NCI-H1105 treated with DMSO at 0.1 percent for 48 hours (cell line): ENCODE measurements at places on chromosomes 5 and 9.

GRCh38 chr9:84818791-84819190 is 149.3 kb downstream of the NTRK2 start:
- no peak for DNase-seq

DNA sequence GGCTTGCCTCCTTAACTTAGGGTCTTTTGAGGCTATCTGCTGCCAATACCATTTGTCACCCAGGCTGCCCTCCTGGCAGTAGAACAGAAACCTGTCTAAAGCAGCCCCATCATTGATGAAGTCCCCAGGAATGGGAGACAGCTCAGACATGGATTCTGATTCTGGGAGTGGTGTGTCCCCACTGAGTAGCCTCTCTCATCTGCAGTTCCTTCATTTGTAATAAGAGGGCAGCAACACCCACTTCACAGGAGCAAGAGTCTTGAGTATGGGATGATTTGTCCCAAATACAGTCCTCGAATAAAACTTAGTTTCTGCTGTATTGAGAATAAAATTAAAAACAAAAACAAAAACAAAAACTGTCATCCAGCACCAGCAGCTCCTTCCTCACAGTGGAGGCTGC is 167.6 kb downstream of the ASTN2 start:
- DNase-seq = peak; percentile 13

- no peak for DNase-seq
Observed at GRCh38 chr5:110094548-110094947, 404.8 kb downstream of the MAN2A1 start.

GRCh38 chr5:159414021-159414420 is 83.7 kb upstream of the IL12B start:
- no peak for DNase-seq

DNA sequence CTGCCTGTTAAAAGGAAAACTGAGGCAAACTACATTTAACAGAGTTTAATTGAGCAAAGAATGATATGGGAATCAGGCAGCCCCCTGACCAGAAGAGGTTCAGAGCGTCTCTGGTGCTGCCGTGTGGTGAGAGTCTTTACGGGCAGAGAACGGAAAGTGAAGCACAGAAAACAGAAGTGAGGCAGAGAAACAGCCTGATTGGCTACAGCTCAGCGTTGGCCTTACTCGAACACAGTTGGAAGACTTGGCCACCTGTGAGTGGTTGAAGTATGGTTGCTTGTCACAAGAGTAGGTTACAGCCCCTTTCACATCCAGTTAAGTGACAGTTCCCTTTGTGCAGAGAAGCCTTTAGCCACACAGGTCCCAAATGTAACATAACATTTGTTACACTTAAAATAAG is 16.9 kb upstream of the FBP1 start:
- DNase-seq = no peak

GRCh38 chr9:134233022-134233421 is 68.7 kb upstream of the RNU6ATAC start:
- no peak for DNase-seq

- DNase-seq = peak; percentile 41
Observed at GRCh38 chr9:129726322-129727160, 26.3 kb downstream of the PTGES start.

DNA sequence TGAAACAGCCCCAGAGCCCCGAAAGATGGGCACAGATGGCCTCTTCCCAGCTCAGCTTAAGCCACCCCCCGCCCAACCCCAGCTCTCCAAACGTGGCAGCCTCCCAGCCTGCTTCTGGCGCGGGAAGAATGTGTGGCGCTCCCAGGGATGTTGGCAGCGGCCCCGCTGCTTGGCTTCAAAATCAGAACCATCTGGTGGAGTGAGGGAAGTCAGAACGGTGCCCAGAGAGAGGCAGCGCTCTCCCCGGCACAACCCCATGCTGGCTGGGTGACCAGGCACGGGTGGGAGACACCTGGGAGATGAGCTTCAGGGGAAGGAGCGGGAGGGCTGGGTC is 72.7 kb upstream of the ORM1 start:
- peak; percentile 22 for DNase-seq
